ENCODE measurements at places on chromosomes 6 and 20.

DNA sequence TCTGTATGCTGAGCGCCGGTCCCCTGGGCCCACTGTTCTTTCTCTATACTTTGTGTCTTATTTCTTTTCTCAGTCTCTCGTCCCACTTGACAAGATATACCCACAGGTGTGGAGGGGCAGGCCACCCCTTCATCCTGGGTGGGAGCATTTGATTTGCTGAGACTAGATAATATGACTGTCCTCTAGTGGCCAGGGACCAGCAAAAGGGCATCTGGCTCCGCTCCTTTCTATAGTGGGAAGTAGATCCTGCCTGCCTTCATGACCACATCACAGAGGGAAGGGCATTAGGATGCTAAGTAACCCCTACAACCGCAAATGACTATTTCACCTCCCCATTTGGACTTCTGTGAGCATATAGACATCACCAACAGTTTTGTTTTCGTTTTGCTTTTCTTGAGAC lies 64.5 kb downstream of the TRMT6 start:
- no peak for DNase-seq

DNA sequence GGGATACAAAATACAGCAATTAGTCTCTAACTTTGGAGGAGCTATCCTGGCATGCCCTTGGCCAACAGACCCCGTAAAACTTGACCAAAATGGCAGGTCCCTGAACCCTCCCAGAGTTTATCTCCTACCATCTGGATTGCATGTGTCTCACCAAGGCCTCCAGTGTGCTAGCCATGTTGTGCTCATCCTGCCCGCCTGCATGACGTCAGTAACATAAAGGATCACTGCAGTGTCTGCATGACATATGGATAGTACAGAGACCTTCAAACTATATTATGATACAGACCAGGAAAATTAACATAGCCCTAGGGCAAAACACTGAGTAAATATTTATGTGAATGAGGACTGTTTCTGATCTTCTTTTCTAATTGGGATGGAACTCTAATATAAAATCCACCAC lies 25.3 kb downstream of the CPXM1 start:
- DNase-seq, result no peak

DNA sequence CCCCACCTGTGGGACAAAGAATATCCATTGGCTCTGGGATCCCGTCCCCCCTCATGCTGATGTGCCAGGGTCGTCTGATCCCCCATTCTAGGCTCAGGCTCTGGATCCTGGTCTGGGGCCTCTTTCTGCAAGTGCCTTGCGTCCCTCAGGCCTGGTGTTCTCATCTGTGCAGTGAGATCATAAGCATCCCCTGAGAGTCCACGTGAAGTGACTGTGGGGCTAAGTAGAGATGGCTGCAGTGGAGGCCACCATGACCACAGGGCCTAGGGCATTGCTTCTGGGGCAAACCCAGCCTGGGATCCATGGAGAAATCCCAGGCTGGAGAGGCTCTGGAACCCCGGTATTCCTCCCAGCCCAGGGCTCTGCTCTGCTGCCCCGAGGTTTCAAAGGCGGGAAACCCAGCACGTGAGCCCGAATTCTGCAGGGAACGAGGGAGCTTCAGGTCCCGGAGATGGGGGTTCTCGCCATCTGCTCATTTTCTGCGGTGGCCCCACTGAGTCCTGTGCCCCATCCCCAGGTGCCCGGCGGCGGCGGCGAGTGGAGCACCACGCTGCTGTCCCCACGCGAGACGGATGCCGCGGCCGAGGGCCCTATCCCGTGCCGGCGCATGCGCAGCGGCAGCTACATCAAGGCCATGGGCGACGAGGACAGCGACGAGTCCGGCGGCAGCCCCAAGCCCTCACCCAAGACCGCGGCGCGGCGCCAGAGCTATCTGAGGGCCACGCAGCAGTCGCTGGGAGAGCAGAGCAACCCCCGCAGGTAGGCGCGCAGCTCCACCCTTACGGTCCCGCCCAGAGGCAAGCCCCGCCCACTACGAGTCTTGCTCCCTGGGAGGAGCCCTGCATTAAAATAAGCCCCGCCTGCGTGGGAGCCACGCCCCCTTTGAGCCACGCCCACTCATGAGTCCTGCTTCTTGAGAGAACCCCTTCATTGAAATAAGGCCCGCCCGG lies 105.5 kb upstream of the MYL9 start:
- peak; percentile 66 for DNase-seq

DNA sequence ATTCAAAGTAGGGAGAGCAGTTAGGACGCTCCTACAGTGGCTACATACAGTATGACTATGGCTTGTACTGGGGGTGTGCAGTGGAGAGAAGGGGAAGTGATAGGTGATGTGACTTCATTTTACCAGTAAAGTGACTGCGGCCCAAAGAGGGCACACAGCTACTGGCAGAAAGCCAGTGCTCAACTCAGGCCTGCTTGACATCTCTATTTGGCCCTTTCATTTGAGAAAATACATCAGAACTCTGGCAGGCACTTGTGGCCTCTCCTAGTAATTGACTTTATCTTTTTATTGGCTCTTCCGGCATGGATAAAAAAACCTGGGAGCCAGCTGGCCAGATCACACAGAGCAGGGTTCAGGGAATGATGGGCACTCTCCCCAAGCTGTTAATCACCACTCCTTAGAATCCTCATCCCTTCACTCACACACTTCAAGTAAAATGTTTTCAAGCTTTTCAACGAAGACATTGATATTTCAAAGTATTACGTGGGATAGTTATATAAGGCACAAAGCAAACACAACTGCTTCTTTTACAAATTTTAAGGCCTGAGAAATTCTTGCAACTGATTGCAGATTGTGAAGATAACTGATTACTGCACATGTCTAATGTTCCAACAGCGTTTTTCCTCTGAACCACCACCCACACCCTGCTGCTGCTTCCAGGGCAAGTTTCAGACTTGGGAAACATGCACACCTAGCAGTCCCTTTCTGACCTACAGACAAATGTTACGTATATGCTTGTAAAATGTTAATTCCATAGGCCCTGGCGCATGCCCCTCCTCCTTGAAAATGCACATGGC lies 73.5 kb downstream of the TNFRSF21 start:
- no peak for DNase-seq

DNA sequence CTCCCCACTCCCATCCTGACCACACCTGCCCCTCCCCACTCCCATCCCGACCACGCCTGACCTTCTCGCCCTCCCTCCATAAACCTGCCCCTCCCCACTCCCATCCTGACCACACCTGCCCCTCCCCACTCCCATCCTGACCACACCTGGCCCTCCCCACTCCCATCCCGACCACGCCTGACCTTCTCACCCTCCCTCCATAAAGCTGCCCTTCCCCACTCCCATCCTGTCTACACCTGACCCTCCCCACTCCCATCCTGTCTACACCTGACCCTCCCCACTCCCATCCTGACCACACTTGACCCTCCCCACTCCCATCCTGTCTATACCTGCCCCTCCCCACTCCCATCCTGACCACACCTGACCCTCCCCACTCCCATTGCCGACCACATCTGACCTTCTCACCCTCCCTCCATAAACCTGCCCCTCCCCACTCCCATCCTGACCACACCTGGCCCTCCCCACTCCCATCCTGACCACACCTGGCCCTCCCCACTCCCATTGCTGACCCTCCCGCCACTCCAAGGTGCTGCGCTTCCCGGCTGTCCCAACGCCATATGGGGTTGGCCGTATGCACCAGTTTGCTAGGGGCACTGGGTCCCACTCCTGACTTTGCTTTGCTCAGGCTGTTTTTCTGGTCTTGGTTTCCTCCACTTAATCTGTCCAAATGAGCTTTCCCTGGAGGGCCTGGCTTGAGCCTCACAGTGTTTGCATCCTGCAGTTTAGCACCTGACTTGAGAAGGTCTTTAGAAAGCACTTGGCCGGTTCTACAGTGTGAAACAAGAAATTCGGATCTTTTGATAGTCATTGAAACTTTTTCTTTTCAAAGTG lies 2.9 kb downstream of the KIF25 start:
- no peak for DNase-seq

GRCh38 chr6:52262620-52263344 lies 18.5 kb upstream of the IL17F start:
- DNase-seq, result no peak

DNA sequence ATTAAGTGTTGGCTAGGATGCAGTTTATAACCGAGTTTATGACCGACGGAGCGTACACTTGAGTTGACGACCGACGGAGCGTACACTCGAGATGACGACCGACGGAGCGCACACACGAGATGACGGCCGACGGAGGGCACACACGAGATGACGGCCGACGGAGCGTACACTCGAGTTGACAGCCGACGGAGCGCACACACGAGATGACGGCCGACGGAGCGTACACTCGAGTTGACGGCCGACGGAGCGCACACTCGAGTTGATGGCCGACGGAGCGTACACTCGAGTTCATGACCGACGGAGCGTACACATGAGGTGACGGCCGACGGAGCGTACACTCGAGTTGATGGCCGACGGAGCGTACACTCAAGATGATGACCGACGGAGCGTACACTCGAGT lies 119.8 kb downstream of the HUS1B start:
- DNase-seq, result no peak

DNA sequence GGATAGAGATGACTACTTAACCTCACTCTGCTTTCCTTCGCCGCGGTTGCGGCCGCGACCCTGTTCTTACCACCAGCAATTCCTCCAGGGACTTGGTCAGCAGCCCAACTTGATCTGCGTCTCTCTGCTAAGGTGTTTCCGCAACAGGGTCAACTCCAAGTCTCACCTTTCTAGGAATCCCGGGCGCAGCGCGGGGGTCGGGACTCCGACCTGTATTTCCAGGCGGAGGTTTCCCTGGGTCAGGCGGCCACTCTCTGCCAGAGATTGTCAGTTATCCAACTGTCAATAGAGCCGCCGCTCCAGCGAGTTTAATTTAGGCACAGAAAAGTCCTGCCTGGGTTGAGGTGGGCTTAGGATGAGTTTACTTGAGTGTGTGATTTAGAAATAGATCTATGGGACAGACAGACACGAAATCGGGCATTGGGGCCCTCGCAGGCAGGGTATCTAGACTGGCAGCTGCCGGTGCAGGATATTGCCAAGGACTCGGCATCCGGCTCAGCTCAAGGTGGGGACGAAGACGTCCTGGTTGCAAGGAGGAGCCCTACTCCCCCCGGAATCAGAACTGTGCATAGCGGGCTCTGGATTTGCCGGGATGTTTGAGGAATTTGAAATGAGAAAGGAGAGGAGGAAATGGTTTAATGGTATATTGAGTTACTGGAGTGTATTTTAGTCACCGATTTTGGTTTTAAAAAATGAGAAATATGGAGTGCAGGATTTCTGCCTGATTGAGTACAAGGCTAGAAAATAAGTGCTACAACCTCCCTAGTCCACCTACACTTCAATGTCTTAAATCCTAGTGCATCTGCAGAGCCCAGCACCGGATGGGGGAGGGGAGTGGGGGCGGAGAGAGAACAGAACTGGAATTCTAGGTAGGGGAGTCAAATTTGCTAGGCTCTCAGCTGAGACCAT lies 23.7 kb downstream of the POM121L2 start:
- no peak for DNase-seq

DNA sequence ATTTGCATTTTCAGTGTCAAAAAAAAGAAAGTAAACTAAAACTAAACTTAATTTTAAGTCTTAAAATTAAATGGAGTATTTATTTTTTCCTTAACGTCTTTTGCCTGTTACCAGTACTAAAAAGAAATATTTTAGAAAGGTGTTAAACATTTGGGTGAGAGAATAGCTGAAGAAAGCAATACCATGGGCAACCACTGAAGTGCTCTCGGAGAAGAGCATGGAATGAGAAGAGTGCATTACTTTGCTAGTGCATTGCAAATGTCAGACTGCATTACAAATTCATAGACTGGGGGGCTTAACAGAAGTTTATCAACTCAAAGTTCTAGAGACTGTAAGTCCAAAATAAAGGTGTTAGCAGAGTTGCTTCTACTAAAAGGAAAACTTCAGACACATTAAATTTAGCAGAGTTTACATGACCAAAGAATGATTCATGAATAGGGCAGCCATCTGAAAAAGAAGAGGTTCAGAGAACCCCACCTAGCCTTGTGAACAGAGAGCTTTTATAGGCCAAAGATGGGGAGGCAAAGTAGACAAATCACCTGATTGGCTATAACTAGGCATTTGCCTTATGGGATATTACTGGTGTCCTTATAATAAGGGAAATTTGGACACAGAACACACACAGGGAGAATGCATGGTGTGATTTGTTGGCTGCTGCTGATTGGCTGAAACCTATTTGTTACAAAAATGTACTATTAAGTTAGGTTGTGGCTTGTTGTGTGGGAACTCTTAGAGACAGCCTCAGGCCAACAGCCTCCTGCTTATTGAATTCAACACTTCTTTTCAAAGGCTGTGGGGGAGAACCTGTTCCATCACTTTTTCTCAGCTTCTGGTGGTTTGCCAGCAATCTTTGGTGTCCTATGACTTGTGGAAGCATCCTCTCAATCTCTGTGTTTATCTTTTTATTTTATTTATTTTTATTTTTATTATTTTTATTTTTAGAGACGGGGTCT lies 106.7 kb upstream of the RREB1 start:
- no peak for DNase-seq

- DNase-seq, result no peak
Measured at GRCh38 chr6:73832313-73832712, 136.3 kb downstream of the CD109 start.
